ENCODE measurements at places on chromosomes 11 and 22.

DNA sequence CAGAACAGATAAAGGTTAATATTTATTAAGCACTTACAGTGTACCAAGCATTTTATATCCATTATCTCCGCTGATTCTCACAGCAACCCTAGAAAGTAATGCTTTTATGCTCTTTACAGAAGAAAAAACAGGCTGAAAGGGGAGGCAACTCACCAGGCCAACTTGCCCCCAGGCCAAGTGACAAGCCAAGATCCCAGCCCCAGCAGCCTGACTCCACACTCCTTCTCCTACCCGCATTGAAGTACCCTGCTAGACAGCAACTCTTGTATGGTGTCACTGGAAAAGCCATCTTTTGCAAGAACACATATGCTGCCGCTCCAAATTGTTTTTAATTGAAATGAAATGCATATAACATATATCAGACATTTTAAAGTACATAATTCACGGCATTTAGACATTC is 25.6 kb downstream of the SMCO4 start:
- no peak for DNase-seq

- DNase-seq: no peak
Observed at GRCh38 chr11:78391424-78391823, 26.2 kb downstream of the GAB2 start.

DNA sequence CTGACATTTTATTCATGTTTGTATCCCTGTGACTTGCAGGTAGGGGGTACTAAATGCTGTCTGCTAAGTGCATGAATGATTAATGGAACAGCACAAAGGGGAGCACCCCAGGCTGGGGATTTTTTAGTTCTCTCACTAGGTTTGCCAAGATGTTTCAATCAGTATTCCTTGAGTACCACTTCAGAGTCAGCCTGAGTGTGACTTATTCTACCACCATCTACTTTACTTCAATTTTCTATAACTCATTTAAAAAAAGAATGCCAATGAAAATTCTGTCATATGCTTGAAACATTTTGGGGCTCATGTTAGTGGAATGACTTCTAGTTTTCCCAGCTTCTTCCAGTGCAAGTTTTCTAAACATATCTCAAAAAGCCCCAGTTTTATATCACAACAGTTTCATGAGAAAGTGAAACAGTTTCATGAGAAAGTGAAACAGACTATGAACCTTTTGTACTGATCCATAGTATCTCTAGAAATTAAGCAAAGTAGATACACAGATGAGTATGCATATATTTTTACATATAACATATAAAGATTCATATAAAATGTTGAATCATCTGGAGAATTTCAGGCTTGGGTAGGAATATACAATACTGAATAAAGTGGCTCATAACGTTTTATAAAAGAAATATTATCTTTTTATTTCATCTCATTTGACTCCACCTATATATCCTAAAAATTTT is 252.4 kb downstream of the GRM5 start:
- no peak for DNase-seq

DNA sequence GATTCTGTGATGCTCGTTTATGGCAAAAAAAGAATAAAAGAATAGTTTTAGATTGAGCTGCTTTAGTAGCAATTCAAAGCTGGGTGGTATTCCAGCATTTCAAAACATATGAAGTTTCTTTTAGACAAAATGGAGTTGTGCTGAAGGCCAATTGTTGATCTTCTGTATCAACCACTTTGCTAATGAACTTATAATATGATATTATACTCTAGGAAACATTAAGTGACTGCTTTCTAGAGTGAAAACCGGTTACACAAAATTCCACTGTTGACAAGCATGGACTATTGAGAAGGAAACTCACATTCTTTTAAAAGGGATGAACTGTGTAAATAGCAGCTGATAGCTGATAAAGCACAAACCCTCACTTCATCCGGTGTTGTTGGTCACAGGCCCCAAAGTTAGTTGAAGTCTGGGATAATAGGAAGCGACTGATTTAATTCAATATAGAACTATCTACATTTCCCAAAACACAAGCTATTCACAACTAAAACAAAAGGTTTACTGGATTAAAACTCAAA is 255.1 kb downstream of the CADM1 start:
- DNase-seq: no peak

DNA sequence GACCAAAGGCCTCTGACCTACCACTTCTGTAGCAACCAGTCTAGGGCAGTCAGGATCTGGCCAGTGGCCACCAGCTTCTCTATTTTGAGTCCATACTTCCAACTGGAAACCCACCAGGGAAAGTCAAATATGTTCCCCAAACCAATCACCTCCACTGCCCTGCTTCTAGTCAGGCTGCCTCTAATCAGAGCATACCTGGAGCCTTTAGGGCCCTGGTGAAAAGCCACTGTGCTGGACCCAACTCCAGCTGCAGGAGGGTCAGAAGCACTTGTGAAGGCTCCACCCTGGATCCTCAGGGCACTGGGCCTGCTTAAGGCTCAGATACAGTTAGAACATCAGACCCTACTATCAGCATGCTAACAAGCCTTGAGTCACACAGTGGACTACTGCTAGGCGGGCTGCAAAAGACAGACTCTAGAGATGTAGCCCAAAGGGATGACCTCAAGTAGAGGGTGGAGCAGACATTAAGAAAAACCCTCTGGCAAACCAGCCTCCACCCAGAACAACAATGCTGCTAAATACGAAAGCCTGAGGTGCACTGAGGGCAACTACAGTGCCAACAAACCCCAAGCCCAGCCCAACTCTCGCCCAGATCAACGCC is 69.2 kb downstream of the DGCR2 start:
- no peak for DNase-seq

GRCh38 chr11:84549217-84549616 is 1077.9 kb downstream of the DLG2 start:
- peak; percentile 38 for DNase-seq

DNA sequence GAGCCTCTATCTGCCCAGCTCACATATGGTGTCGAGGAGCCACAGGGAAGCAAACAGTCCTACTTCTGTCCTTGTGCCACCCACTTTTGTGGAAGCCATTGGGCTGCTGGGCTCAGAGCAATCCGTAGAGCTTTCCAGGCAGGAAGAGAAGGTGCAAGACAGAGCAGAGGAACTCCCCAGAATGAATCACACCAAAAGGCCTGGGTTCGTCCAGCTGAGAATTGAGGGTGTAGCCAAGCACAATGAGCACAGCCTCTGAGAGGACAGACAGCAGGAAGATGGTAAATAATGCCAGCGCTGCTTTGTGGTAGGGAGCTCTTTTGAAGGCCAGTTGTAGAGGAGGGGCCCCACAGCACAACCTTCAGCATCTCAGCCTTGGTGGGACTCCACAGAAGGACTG is 237.8 kb downstream of the GRIK4 start:
- no peak for DNase-seq

All from fibroblast of skin of right biceps (primary cell).